ENCODE measurements at places on chromosomes 5 and 9.

GRCh38 chr5:147410496-147411358 is 99.1 kb downstream of the DPYSL3 start:
- no peak for DNase-seq

GRCh38 chr9:26950521-26950920 is 3.5 kb upstream of the PLAA start:
- DNase-seq, result no peak

- peak; percentile 29 for DNase-seq
Observed at GRCh38 chr9:121498150-121498486, 1.5 kb downstream of the GGTA1 start.

DNA sequence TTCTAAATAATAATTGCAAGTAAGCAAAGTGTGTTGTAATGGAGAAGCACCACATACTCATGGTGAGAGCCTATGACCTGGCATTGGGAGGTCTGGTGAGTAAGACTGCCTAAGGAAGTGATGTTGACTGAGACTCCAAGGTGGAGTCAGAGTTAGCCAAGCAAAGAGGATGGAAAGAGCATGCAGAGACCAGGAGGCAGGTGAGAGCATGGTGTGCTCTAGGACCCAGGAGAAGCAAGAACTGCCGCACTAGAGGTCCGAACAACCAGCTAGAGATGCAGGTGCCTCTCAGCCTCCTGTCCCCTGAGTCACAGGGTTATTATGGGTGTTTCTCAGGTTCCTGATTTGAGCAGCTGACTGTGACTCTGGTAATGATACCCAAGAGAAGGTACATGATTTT is 27.3 kb downstream of the ANP32B start:
- no peak for DNase-seq

DNA sequence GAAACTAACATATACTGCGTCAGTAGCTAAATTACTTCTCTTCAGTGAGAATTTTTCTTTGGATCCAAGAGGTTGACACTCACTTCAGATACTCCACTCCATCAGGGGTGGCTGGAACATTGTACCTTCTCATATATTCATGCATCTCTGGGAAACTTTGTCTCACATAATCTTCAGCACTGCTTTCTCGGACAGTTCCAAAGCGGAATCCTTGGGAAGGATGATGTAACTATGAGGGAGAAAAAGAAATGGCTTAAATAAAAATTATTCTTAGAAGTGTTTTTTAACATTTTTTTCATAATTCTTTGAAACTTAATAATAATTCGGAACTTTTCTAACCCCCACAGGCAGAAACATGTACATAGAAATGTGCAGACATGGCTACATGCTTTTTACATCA is 33.4 kb upstream of the PPP3R2 start:
- DNase-seq, result no peak

DNA sequence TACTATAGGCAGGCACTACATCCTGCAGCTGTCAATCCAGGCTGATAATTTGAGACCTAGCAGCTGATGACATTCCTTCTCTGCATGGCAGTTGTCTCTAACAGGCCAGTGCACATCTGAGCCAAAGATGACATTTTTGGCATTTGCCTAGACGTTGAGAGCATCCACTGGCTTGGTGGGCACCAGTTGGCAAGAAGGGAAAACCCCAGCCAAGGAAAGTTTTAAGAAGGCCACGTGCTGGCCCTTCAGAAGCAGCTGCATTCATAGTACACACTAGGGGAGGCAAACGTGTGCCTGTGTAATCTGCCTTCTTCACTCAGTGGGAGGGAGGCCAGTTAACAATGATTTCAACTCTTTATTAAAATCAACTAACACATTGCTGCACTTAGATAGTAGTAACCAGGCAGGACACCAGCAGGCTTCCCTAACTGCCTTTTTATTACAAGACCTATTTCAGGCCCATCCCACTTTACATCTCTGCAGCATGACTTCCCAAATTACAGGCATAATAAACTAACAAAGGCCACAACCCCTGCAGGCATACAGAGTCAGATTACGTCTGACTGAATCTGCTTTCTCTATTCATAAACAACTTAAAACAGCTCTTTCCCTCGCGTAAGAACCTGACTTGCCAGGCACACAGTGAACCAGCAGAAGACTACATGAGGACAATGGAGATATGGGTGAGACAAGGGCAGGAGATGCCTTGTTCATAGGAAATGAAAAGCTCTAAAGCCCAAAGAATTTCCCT is 576.3 kb downstream of the PDE4D start:
- DNase-seq, result no peak

- DNase-seq, result peak; percentile 13
Observed at GRCh38 chr9:89602978-89603766, 1.6 kb upstream of the GADD45G start.

Measured in AG04450 (cell line).